GM12878 (cell line): ENCODE measurements at places on chromosomes 4 and X. TPM values are rescaled to one million over a fixed set of nuclear protein-coding genes. Genes with fewer than 3 reads are reported as not detected.

- no peak for DNase-seq
Observed at GRCh38 chrX:49754233-49754857, 58.6 kb upstream of the PAGE1 start.

- DNase-seq: no peak
Observed at GRCh38 chr4:45062935-45063545, 336.7 kb upstream of the GNPDA2 start.

Gene GJB1
- not detected in 2 replicates for polyA plus RNA-seq

GRCh38 chr4:165610679-165611437 is 232.1 kb downstream of the CPE start:
- no peak for DNase-seq

DNA sequence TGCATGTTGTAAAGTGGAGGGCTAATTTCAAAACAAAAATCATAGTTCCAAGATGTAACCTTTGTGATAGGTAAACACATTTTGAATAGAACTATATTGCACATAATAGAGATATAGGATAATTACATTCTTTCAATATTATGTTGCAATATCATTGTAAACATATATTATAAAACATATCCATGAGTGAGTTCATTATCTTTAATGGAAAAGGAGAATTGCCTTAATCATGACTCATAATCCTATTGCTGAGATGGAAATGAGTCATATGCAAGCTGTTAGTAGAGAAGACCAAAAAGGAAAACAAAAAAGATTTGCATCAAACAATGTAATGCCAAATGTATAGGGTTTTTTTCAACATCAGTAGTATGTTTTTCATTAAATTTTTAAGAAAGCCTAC is 73.7 kb upstream of the WDR44 start:
- DNase-seq: no peak

Gene MCF2
- polyA plus RNA-seq: 0.07 and 0.19 TPM in 2 replicates

Gene CENPVL2
- polyA plus RNA-seq: not detected in 2 replicates

DNA sequence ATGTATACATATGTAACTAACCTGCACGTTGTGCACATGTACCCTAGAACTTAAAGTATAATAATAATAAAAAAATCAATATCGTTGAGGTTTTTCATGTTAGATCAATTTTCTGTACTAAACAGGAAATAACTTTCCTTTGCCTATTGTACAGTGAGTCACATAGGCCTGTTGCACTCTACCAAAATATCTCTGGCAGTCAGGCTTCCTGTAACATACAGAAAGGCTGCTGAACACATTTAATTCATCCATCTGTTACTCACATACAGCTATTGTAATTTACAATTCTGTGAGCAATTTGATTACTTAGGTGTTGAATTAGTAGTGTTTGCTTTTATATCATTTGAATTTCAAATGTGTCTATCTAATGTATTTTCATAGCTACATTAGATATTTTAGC is 427.8 kb downstream of the TMA16 start:
- DNase-seq: no peak

GRCh38 chrX:109691277-109691676 is 41.8 kb downstream of the ACSL4 start:
- no peak for DNase-seq

Gene RNF212
- not detected in 2 replicates for polyA plus RNA-seq

Gene G3BP2
- polyA plus RNA-seq: 62.7 and 64.2 TPM in 2 replicates

DNA sequence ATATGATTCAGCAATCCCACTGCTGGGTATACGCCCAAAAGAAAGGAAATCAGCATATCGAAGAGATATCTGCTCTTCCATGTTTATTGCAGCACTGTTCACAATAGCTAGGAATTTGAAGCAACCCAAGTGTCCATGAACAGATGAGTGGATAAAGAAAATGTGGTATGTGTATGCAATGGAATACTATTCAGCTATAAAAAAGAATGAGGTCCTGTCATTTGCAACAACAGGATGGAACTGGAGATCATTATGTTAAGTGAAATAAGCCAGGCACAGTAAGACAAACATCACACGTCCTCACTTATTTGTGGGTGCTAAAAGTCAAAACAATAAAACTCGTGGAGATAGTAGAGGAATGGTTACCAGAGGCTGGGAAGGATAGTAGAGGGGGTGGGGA is 153.8 kb upstream of the LEF1 start:
- no peak for DNase-seq

Gene GRID2
- not detected in 2 replicates for polyA plus RNA-seq

Gene TMEM271
- polyA plus RNA-seq: not detected in 2 replicates

Gene ANK2
- polyA plus RNA-seq: 1.4 and 2.3 TPM in 2 replicates

- no peak for DNase-seq
Observed at GRCh38 chrX:9356846-9357245, 108.0 kb upstream of the TBL1X start.

Gene SMIM43
- polyA plus RNA-seq: 0.14 TPM in 1 of 2 replicates, not detected in the other

Gene RENBP
- polyA plus RNA-seq: not detected in 2 replicates

DNA sequence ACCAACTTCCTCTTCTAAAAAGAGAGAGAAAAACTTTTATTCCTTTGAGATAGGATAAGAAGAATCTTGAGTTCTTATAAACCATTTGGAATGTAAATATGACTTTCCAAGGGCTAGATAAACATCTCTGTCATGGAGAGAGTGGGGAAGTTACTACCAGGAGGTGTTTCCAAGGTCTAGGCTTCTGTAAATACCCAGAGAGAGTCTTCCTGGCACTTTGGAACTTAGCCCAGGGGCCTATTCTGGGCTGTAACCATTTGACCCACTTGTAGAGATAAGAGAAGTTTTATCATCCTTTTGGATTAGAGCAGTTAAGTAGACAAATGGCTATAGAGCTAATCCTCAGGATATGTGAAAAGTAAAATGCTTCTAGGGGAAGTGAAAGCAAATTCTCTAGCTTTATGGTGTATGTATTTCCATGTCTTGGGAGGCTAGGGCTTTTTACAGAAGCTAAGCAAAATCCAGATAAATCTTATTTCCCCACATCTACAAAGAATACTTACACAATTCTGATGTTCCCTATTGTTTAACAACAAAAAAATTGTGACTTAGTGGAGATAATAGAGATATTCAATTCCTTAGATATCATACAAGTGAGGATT is 51.1 kb downstream of the MCUB start:
- DNase-seq: no peak

GRCh38 chrX:66914080-66914479 is 275.2 kb upstream of the EDA2R start:
- no peak for DNase-seq

DNA sequence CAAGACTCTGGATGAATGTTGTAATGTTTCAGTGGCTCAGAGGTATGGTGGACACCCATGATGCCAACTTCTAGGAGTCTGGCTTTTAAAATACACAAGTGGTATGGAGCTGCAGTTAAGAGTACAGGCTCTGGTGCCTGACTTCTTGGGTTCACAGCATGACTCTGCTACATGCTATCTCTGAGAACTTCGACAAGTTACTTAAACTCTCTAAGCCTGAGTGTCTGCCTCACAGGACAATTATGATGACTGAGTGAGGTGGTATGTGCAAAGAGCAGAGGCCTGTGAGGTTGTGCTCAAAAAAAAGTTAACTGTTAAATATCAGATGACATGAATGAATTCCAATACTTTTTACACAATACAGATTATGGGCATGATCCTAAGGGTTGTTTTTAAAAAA is 90.9 kb upstream of the SRD5A3 start:
- DNase-seq: no peak

DNA sequence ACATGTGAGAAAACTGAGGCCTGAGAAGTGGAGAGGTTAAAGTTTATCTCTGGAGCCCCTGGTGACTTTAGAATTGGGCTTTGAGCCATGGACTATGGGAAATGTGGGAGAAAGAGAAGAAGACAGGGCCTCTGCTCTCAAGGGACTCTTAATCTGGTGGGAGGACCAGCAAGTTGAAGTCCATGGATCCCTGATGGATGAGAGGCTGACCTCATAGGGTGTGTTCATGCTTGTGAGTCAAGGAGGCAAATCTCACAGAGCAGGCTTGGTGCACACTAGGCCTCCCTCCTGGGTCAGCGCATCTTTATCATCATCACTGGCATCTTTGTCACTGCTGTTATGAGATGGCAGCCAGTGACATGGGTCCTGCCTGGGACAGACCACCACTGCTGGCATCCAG is 211.9 kb downstream of the AFAP1 start:
- DNase-seq: no peak

- no peak for DNase-seq
Observed at GRCh38 chrX:68994135-68994890, 165.5 kb downstream of the EFNB1 start.

DNA sequence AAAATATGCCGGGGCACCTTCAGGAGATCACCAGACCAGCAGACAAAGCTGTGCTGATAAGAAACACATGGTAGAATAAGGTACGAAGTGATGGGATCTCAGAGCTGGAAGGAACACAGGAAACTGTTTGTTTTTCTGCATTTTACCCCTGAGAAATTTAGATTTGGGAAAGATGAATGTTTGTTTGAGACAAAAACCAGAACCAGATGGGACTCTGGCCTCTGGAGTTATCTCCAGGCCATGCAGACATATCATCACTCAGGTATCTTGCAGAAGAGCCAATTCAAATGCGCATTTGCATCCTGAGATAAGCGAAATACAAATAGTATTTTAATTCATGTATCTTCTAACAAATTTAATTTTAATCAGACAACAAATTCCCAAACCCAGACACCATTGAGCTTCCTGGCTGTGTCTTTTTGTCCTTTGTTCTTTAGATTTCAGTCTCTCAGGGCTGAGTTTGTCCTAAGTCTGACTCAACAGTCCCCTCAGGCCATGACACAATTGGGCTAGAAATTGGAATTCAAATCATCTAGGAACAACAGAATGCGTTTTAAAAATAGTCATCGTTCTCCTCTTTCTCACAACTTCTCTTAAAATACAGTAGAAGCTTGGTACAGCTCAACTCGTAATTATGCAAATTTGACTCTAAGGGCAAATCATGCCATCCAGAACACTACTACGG is 159.0 kb downstream of the PACRGL start:
- DNase-seq: no peak

Gene GAR1
- 76.2 and 76.3 TPM in 2 replicates for polyA plus RNA-seq

Gene HEPH
- 0.47 and 0.63 TPM in 2 replicates for polyA plus RNA-seq

Gene NXF2
- polyA plus RNA-seq: not detected in 2 replicates

DNA sequence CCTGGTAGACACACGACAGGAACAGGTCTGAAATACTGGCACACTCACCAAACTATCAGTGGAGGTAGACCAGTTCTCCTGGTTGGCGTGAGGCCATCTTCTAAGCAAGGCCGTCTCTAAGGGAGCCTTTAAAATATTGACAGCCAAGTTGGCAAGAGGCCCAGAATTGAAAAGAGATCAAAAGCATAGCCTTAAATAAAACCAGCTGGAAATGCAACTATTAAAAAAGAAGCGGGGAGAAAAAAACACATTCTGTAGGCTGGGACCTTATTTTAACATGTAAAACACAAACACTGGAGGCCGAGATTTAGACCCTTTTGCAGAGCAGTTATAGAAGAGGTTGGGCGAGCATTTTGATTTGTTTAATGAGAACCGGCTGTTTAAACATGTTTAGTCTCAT is 233.0 kb upstream of the CLNK start:
- DNase-seq: no peak

GRCh38 chr4:84718699-84719098 is 135.8 kb downstream of the CDS1 start:
- DNase-seq: no peak
